NCI-H510A treated with DMSO at 0.1 percent for 48 hours (cell line): ENCODE measurements at places on chromosomes 4 and X.

GRCh38 chrX:112085149-112085548 is 2.6 kb upstream of the TRPC5 start:
- no peak for DNase-seq

GRCh38 chr4:45741897-45742296 is 382.0 kb downstream of the GABRG1 start:
- no peak for DNase-seq

DNA sequence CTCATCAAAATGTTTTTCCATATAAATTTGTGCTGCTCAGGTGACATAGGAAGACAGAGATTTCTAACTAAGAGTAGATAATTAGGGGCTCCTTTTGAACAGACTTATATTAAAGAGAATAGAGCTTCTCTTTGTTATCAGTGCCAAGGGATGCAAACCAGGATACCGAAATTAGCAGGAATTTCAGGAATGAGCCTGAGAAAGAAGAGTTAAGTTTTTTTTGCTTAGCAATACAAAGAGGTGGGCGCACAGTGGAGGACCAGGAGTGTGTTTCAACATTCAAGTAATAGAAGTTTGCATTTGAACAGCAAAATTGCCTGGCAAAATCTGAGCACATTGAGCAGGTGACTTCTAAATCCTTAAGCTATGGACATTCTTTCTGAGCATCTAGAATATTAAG is 541.3 kb downstream of the GBA3 start:
- DNase-seq, result no peak

GRCh38 chrX:39327255-39327654 is 526.0 kb downstream of the MID1IP1 start:
- DNase-seq, result no peak

DNA sequence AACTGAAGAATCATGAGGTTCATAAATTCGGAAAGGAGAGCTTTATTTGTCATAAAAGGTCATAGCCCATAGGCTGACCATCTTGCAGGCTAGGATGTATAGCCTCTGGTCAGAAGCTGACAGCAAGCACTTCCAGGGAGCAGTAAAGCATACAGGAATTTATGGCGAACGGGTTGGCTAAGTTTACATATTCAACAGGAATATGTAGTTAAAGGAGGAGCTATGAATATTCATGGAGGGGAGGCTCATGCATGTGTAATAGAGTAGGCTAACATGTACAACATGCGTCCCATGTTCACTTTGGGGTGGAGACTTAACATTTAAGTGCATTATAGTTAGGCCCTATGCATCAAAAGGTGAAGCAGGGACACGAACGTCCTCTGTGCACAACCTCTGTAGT is 1425.7 kb upstream of the TENM3 start:
- no peak for DNase-seq

- no peak for DNase-seq
Observed at GRCh38 chrX:119156241-119156640, 28.6 kb upstream of the KIAA1210 start.

GRCh38 chrX:23845351-23845817 is 62.4 kb downstream of the APOO start:
- peak; percentile 23 for DNase-seq

- DNase-seq, result no peak
Observed at GRCh38 chrX:17792826-17793225, 55.5 kb downstream of the SCML1 start.
